Epithelial cell of alveolus of lung (primary cell): ENCODE measurements at places on chromosomes 4 and X. TPM values are rescaled to one million over a fixed set of nuclear protein-coding genes. Genes with fewer than 3 reads are reported as not detected.

The NHS gene
- total RNA-seq: 5.7 and 5.9 TPM in 2 replicates

The HERC6 gene
- 0.48 and 6.6 TPM in 2 replicates for total RNA-seq

The SERPINA7 gene
- total RNA-seq: not detected in 2 replicates

The GLUD2 gene
- total RNA-seq: 0.91 and 1.1 TPM in 2 replicates

The EXOC1L gene
- total RNA-seq: not detected in 2 replicates

The PLAC1 gene
- 0.24 and 1.4 TPM in 2 replicates for total RNA-seq

The PFKFB1 gene
- under 0.01 TPM in 1 of 2 replicates, not detected in the other for total RNA-seq

The POLR2B gene
- 72.0 and 99.8 TPM in 2 replicates for total RNA-seq

The TRIML2 gene
- not detected in 2 replicates for total RNA-seq

The VSIG4 gene
- not detected in 2 replicates for total RNA-seq

The SH3BP2 gene
- total RNA-seq: 16.7 and 72.2 TPM in 2 replicates
